Naive thymus-derived CD4-positive, alpha-beta T cell (primary cell): ENCODE measurements at places on chromosomes 4 and X. TPM values are rescaled to one million over a fixed set of nuclear protein-coding genes. Genes with fewer than 3 reads are reported as not detected.

DNA sequence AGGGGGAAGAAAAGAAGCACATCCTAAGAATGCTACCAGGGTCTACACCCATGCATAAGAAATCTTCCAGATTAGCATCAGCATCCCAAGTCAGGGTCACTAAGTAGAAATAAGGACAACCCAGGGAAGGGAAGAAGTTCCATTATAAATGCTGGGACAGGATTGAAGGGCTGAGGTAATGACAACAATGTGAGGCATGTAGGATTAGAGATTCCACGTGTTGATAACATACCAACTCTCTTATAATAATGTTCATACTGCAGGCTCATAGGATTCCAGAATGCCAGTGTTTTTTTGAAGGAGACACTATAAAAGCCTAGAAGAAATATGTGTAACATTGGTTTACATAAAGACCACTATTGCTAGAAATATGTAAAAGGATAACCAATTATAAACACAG is 201.2 kb downstream of the MID1IP1 start:
- no peak for DNase-seq
- H3K4me3 ChIP-seq, result no peak overlapping the region
- no peaks in the 10 kb centered on the region for H3K4me1 ChIP-seq
- H3K36me3 ChIP-seq, result no peaks in the 10 kb centered on the region
- no peak overlapping the region for H3K27ac ChIP-seq
- H3K27me3 ChIP-seq, result no peaks in the 10 kb centered on the region

- no peak overlapping the region for H3K27ac ChIP-seq
- DNase-seq, result no peak
- H3K4me3 ChIP-seq, result no peak overlapping the region
- no peaks in the 10 kb centered on the region for H3K4me1 ChIP-seq
These were observed 66.7 kb upstream of the DHX15 start for GRCh38 chr4:24650849-24651640.

- H3K36me3 ChIP-seq, result no peaks in the 10 kb centered on the region
- H3K4me1 ChIP-seq, result no peaks in the 10 kb centered on the region
- H3K27me3 ChIP-seq, result no peaks in the 10 kb centered on the region
These were observed 111.1 kb upstream of the TLL1 start for GRCh38 chr4:165761963-165762362.

GRCh38 chrX:94831364-94831763 is 1157.4 kb downstream of the FAM133A start:
- H3K36me3 ChIP-seq, result no peaks in the 10 kb centered on the region
- no peak overlapping the region for H3K27ac ChIP-seq
- H3K27me3 ChIP-seq, result no peaks in the 10 kb centered on the region
- H3K4me1 ChIP-seq, result no peaks in the 10 kb centered on the region
- no peak overlapping the region for H3K4me3 ChIP-seq

DNA sequence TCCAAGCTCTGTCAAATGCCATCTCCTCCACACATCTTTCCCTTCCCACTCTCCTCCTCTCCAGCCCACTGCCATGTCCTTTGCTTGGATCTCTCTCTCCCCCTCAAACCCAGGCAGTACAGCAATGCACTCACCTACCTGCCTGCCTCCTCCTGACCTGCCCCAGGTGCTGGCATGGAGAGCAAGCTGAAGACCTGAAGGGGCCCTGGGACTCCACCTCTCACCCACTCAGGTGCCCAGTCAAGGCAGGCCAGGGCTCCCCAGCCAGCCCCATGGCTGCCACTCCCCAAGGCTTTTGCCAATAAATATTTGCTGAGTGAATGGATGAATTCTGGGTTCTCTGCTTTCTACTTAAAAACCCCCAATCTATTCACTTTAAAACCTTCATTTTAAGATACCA is 12.6 kb upstream of the PHKA2 start:
- no peaks in the 10 kb centered on the region for H3K36me3 ChIP-seq
- H3K4me1 ChIP-seq, result no peaks in the 10 kb centered on the region
- H3K27ac ChIP-seq, result no peak overlapping the region
- no peak overlapping the region for H3K4me3 ChIP-seq
- DNase-seq, result no peak
- no peaks in the 10 kb centered on the region for H3K27me3 ChIP-seq

The TLR2 gene
- 1.2 TPM for polyA plus RNA-seq

The NOCT gene
- 0.91 TPM for polyA plus RNA-seq

The SCRG1 gene
- polyA plus RNA-seq, result not detected

DNA sequence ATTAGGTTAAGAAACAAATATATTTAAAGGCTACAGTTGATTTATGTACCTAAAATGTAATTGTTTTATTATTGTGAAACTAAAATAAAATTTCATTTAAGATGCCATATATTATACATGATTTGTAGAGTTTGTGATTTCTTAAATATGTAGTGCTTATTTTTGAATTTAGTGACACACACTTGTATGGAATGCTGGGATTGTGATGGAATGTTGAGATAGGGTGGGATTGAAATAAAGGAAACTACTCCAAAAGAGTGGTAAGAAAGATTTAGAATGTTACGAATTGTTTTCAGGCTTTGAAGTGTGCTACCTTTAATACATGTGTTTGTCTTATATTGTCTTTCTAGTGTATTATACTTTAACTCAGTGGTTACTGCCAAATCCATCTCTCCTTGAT is 330.3 kb upstream of the PITX2 start:
- H3K4me3 ChIP-seq, result no peak overlapping the region
- H3K36me3 ChIP-seq, result no peaks in the 10 kb centered on the region
- no peaks in the 10 kb centered on the region for H3K27me3 ChIP-seq
- DNase-seq, result no peak
- no peak overlapping the region for H3K27ac ChIP-seq

DNA sequence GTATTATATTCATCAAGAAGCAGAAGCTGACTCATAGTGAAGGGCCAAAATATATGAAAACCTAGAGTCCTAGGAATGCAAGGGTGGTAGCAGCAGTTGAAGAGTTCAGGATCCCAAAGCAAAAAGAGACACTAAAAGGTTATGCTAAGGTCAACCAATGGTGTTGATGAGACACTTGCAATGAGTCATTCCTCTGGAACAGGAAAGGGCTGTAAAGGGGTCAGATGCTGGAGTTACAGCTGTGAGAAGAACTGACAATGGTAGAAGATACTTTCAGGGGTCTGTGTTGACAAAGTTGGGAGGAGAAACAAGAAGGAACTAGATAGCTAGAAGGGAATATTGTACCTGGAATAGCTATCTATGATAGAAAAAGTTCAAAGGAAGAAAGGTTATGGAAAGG is 47.5 kb downstream of the ZGRF1 start:
- H3K27me3 ChIP-seq, result no peaks in the 10 kb centered on the region
- H3K36me3 ChIP-seq, result no peaks in the 10 kb centered on the region
- no peak overlapping the region for H3K4me3 ChIP-seq
- no peak for DNase-seq

DNA sequence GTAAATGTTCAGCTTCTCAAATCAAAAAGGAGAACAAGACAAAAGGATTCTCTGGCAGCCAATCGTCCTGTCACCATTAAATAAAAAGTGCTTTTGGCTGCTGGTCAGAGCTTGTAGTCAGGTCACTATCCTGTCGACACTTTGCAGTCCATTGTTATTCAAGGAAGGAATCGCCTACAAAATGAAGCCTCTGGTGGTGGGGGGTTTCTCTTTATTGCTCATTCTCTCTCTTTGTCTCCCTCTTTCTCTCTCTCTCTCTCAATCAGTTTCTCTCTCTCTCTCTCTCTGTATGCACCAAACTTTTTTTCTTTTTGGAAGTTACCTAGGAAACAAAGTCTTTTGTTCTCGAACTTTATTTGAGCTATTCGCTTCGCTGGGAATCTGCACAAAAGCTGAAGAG is 17.6 kb upstream of the SCML1 start:
- no peaks in the 10 kb centered on the region for H3K4me1 ChIP-seq
- no peaks in the 10 kb centered on the region for H3K36me3 ChIP-seq
- DNase-seq, result no peak
- no peak overlapping the region for H3K4me3 ChIP-seq
- no peaks in the 10 kb centered on the region for H3K27me3 ChIP-seq
- H3K27ac ChIP-seq, result no peak overlapping the region

DNA sequence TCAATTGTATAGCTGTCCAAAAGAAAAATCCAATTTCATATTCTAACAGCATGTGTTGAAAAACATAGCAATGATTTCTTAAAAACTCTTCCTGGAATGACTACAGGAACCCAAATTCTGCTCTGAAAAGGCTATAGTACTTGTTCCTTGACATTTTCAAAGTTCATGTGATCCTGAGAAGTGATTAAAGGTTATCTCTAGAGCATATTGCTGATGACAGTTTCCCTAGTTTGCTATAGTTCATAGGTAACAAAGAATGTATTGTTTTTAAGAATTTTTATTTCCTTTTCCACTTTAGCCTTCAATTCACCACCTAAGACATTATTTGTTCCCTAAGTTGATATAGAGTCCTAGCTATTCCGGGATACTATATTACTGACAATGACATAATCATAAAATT is 1614.6 kb downstream of the PCDH7 start:
- H3K27ac ChIP-seq, result no peak overlapping the region
- no peak overlapping the region for H3K4me3 ChIP-seq

The SULT1B1 gene
- polyA plus RNA-seq, result 13.2 TPM

DNA sequence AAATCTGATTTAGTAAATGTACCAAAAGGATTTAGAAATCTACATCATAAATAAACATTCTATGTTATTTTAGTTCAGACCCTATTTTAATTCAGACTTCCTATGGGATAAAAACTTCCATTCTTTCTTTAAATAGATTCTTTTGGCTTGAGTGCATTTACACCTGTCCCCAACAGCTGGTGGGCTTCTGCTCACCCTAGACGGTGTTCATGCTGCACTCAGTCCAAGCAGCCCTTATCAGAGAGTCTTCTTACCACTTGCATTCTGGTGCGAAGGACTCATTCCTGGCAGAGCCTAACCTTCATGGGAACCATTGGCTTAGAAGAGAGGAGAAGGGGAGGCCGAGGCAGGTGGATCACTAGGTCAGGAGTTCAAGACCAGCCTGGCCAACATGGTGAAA is 57.3 kb downstream of the NPNT start:
- no peak overlapping the region for H3K4me3 ChIP-seq
- no peaks in the 10 kb centered on the region for H3K4me1 ChIP-seq
- DNase-seq, result no peak
- no peaks in the 10 kb centered on the region for H3K36me3 ChIP-seq

GRCh38 chr4:37430718-37431416 is 186.3 kb downstream of the NWD2 start:
- H3K27ac ChIP-seq, result no peak overlapping the region
- no peaks in the 10 kb centered on the region for H3K4me1 ChIP-seq
- H3K4me3 ChIP-seq, result no peak overlapping the region
- no peaks in the 10 kb centered on the region for H3K27me3 ChIP-seq
- no peak for DNase-seq
- H3K36me3 ChIP-seq, result no peaks in the 10 kb centered on the region

- H3K4me1 ChIP-seq, result no peaks in the 10 kb centered on the region
- no peak overlapping the region for H3K27ac ChIP-seq
- H3K4me3 ChIP-seq, result no peak overlapping the region
These were observed 37.1 kb upstream of the ELF2 start for GRCh38 chr4:139214039-139214534.

GRCh38 chrX:53481816-53482465 is 47.8 kb upstream of the HSD17B10 start:
- no peak for DNase-seq
- no peak overlapping the region for H3K4me3 ChIP-seq
- H3K27me3 ChIP-seq, result no peaks in the 10 kb centered on the region
- H3K27ac ChIP-seq, result no peak overlapping the region

GRCh38 chrX:5236096-5236495 is 992.6 kb downstream of the NLGN4X start:
- no peaks in the 10 kb centered on the region for H3K27me3 ChIP-seq
- H3K4me3 ChIP-seq, result no peak overlapping the region
- no peaks in the 10 kb centered on the region for H3K4me1 ChIP-seq
- H3K27ac ChIP-seq, result no peak overlapping the region

DNA sequence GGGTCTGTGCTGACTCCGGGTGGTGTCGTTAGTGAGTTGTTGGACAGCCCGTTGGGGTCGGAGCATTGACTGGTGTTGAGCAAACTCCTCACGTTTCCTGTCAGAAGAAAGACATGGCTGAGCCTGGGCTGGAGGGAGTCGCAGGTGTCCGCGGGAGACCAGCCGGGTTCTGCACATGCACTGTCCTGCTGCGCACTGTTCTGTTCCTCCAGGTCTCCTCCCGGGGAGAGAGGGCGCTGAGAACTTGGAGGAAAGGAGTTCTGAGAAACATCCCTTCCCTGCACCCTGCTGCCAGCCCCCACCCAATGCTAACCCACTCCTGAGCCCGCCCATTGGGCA is 1.1 kb downstream of the ZNF141 start:
- H3K4me1 ChIP-seq, result peaks cover 9% of the 10 kb centered on the region
- H3K36me3 ChIP-seq, result peaks cover 6% of the 10 kb centered on the region
- H3K27me3 ChIP-seq, result no peaks in the 10 kb centered on the region
- peak overlapping the region; percentile 91 for H3K4me3 ChIP-seq
- DNase-seq, result no peak
- H3K27ac ChIP-seq, result peak overlapping the region; percentile 85

DNA sequence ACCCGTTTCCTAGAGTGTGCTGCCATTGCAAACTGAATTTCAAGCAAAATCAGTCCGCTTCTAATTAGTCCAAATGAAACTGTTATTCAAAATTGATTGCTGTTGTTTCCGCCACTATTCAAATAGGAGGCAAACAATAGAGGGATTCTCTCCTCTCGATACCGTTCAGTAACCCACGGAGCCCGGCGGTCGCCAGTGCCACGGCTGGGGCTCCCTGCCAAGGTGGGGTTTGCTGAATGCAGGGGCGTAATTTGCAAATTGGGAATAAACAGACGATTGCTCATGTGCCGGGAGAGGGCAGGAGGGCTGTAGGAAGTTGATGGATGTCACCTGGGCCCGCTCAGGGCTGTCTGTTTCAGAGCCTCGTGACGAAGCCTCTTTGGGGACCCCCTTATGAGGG is 8.8 kb downstream of the ADRA2C start:
- H3K4me1 ChIP-seq, result no peaks in the 10 kb centered on the region
- H3K27ac ChIP-seq, result no peak overlapping the region
- no peak for DNase-seq
- no peak overlapping the region for H3K4me3 ChIP-seq

- peaks cover 6% of the 10 kb centered on the region for H3K4me1 ChIP-seq
- H3K27me3 ChIP-seq, result no peaks in the 10 kb centered on the region
- H3K36me3 ChIP-seq, result no peaks in the 10 kb centered on the region
- no peak for DNase-seq
These were observed 376.6 kb upstream of the EMCN start for GRCh38 chr4:100894339-100894870.

GRCh38 chr4:186166852-186167512 is 24.4 kb upstream of the CYP4V2 start:
- H3K36me3 ChIP-seq, result no peaks in the 10 kb centered on the region
- no peaks in the 10 kb centered on the region for H3K27me3 ChIP-seq
- no peak for DNase-seq
- H3K4me1 ChIP-seq, result no peaks in the 10 kb centered on the region

The TIGD4 gene
- 0.13 TPM for polyA plus RNA-seq

GRCh38 chr4:1544861-1545281 is 138.6 kb upstream of the NKX1-1 start:
- no peaks in the 10 kb centered on the region for H3K36me3 ChIP-seq
- peak overlapping the region; percentile 43 for H3K27ac ChIP-seq
- H3K27me3 ChIP-seq, result no peaks in the 10 kb centered on the region
- no peak for DNase-seq
- no peak overlapping the region for H3K4me3 ChIP-seq

- H3K4me3 ChIP-seq, result no peak overlapping the region
- no peak for DNase-seq
- H3K36me3 ChIP-seq, result no peaks in the 10 kb centered on the region
- H3K4me1 ChIP-seq, result no peaks in the 10 kb centered on the region
- no peaks in the 10 kb centered on the region for H3K27me3 ChIP-seq
These were observed 587.3 kb downstream of the TMA16 start for GRCh38 chr4:164081801-164082200.

GRCh38 chr4:76108467-76109181 is 34.1 kb downstream of the ART3 start:
- no peak overlapping the region for H3K4me3 ChIP-seq
- no peak overlapping the region for H3K27ac ChIP-seq
- DNase-seq, result no peak
- no peaks in the 10 kb centered on the region for H3K36me3 ChIP-seq
- no peaks in the 10 kb centered on the region for H3K4me1 ChIP-seq
- no peaks in the 10 kb centered on the region for H3K27me3 ChIP-seq
